T1000 (cell line): ENCODE measurements at places on chromosomes 6 and 20.

GRCh38 chr20:341682-342081, 5.2 kb upstream of the NRSN2 start:
- DNase-seq = no peak

GRCh38 chr6:162873537-162873936, 145.8 kb downstream of the PACRG start:
- DNase-seq = no peak

DNA sequence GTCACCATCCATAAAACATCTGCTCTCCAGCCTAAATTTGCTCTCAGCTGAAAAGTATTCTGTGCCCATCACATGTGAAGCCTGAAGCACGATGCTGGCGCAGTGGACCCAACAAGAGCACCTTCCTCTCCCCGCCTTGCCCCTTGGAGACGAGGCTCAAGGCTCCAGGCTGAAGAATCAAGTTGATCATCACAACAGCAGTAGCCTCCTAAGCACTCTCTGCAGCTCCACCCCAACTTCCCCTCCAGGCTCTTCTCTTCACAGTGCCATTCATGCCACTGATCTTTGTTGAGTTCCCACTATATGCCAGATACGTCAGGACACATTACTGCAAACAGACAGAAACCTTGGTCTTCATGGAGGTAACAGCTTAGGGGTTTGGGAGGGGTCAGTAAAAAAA, 41.6 kb upstream of the ZNF217 start:
- DNase-seq = no peak

- no peak for DNase-seq
Measured at GRCh38 chr6:3926150-3926482, 76.9 kb downstream of the FAM50B start.

- DNase-seq = no peak
Measured at GRCh38 chr6:44668976-44669934, 281.7 kb downstream of the CDC5L start.

- peak; percentile 93 for DNase-seq
Measured at GRCh38 chr6:84764332-84765049, at the start of gene TBX18. Gene TBX18 (minus strand): TSS chr6:84764598. CDS start chr6:84764181, 417 bp downstream.

DNA sequence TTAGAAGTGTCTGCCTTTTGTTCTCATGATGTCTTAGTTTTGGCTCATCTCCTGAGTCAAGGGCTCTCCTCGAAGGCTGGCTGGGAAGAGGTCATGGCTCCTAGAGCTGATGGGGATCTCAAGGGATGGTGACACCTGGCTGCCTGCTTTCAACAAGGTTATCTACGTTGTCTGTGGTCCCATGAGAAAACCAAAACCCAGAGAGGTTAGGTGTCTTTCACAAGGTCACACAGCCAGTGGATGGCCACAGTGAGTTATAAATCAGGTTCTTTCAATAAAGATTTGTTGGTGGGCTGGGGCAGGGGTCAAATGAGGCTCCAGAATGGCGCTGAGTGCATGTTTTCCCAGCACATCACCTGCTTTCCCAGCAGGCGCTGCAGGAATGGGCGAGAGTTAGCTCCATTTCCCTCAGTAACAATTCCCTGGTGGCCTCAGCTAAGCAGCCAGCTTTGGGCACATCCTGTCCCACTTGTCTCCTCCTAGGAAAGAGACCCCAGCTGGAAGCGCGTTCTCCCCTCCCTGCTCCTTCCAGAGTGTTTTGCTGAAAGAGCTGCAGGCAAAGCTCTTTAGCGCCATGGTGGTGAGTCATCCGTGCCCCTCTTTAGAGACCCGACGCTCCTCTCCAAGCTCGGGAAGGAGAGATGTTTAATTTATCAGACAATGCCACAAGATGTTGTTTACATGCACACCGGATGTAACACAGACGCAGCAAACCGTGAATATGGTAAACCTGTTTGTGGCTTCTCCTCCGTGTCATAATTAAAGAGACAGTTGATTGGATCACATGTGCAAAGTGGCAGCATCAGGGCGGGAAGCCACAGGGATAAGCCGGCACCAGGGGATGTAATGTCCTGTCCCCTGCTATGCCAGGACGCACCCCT, 109.7 kb downstream of the LRFN2 start:
- DNase-seq = no peak

- DNase-seq = no peak
Measured at GRCh38 chr20:51633430-51633829, 90.9 kb upstream of the NFATC2 start.

DNA sequence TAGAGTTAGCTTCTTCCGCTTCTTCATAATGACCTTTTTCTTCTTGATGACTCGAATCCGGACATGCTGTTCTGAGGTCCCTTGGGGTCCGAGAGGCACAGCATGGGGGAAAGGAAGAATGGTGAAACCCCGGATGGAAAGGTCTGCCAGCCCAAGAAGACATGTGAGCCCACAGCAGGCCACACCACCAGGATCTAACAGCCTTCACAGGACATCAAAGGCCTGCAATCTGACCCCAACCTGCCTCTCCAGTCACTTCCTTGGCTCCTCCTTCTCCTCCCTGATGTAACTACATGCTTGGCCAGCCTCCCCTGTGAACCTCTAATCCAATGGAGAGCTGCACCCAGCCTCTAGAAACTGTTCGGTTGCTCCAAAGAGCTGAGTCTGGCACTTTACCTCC, 1.6 kb downstream of the CPXM1 start:
- no peak for DNase-seq

DNA sequence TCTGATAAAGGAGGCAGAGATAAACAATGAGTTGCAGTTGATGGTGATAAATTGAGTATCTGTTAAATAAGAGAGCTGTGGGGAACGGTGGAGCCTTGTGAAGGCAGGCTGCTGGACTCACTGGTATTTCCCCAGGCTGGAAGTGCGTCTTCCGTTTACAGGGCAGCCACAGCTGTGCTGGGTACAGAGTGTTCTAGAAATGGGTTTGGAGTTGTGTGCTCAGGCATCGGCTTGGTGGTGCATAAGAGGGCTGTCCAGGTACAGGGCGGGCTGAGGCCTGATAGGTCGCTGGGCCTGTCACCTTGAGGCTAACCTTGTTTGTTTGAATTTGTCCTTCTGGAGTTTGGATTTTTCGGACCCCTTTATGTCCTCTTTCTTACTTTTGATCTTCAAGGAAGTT, 39.3 kb downstream of the ARID1B start:
- no peak for DNase-seq

- DNase-seq = no peak
Measured at GRCh38 chr20:57450419-57450818, 59.2 kb downstream of the RBM38 start.

GRCh38 chr6:125974214-125974866, 12.0 kb upstream of the TRMT11 start:
- no peak for DNase-seq

- peak; percentile 86 for DNase-seq
Measured at GRCh38 chr6:28865401-28866204, 58.2 kb downstream of the TRIM27 start.

DNA sequence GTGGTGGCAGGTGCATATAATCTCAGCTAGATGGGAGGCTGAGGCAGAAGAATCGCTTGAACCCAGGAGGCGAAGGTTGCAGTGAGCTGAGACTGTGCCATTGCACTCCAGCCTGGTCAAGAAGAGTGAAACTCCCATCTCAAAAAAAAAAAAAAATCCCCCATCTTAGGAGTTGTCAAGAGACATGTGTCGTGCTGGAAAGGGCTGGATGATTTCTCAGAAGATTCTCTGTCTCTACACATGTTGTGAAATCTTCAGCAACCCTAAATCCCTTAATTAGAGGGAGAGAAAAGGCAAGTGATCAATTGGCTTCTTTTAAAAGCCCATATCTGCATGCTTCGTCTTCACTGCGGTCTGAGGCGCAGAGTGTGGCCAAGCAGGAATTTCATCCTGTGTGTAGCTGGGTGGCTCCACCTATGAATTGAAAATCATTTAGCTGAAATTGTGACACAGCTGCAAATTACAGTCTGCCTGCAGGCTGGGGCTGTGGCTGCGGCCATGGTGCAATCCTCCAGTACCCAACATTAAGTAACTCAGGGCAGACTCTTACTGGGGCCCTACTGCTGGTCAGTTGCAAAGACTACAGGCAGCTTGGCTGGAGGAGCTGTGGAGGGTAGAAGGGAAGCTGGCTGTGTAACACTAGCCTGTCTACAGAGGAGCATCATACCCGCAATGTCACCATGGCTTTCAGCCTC, 3.2 kb upstream of the TGM3 start:
- DNase-seq = no peak

DNA sequence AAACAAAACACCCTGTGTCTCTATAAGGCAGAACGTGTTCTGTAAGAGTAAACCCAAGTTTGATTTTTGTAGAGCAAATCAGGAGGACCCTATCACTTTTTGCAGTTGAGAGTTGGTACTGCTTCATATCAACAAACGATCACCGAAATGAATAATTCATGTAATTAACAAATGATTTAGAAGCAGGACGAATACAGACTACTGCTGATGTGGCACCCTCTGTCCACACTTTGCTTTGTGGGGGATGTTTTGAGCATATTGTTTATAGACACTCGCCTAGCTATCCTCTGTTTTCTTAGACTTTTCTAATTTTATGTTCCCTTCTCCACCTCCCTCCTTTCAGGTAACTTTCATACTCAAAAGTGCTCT, 1.5 kb downstream of the CD2AP start:
- no peak for DNase-seq

DNA sequence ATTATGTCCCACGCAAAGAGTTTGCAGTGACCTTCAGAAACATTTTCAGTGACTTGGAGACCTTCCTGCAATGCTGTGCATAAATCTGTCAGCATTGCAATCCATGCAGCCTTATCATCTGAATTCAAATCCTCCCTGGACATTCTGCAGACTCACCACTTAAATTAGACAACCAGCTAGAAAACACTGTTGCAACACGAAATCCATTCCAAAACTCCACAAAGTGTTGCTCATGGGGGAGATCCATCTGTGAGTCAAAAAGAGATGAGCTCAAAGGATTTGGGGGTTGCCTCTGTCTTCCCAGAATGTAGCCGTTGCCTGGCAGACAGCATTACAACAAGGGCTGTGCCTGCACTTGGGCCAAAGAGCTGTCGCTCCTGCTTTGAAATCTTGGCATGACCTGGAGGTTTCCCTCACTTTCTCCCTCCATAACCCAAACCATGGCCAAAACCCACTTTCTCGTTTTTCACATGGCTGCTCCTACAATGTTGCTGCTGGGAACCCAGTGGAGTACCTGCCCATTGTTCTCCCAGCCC, 163.5 kb upstream of the CDYL start:
- no peak for DNase-seq

- DNase-seq = peak; percentile 41
Measured at GRCh38 chr6:155188707-155189496, 74.9 kb upstream of the CLDN20 start.

- no peak for DNase-seq
Measured at GRCh38 chr20:25368976-25369375, 21.7 kb downstream of the ABHD12 start.

- no peak for DNase-seq
Measured at GRCh38 chr20:36152261-36152660, 2.3 kb upstream of the EPB41L1 start.

GRCh38 chr6:132961122-132961521, 146.8 kb downstream of the RPS12 start:
- DNase-seq = peak; percentile 14

DNA sequence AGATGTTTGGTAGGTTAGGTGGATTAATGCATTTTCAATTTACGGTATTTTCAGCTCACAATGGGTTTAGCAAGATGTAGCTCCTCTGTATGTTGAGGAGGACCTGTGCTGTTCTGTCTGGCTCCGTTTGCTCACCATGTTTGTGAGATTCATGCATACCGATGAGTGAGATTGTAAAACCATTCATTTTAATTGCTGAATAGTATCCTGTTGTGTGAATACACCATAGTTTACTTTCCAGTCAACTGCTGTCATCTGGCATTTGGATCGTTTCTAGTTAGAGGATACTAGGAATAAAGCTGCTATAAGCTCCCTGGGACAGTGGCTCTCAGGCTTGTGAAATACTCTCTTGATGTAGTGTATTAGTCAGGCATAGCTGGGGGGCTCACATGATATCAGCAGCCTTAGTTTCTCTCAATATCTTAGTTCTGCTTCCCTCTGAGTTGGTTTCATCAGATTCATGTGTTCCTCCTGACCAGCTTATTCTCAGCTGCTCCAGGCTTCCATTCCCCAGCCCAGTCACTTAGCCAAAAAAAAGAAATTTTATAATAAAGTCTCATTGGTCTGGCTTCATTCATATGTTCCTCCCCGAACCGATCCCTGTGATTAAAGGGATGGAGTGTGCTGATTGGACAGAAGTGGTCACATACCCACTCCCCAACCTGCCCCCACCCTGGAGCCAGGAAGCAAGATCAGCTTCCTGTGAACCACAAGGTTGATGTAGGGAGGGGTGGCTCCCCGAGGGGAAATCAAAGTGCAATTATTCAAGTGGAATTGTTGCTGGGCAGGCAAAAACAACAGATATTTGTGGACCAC, 10.9 kb upstream of the B4GALT5 start:
- peak; percentile 76 for DNase-seq

DNA sequence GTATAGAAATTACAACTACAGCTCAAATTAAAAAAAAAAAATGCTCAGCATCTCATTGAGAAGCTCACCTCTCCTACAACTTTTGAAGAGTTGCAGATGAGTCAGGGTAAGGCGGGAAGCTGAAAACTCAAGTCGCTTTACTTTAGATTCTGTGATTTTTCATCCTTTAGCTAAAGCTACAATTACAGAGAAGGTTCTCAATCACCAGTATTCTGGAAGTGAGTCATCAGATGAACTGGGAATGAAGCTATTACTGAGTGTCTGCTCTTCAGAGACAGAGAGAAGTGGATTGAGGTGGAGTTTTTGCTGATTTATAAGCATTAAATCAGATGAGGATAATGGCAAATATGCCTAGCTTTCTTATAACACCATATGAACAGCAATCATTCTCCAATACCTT, 91.9 kb downstream of the TFAP2A start:
- no peak for DNase-seq

GRCh38 chr6:139977887-139978332, 603.5 kb upstream of the CITED2 start:
- DNase-seq = peak; percentile 39

DNA sequence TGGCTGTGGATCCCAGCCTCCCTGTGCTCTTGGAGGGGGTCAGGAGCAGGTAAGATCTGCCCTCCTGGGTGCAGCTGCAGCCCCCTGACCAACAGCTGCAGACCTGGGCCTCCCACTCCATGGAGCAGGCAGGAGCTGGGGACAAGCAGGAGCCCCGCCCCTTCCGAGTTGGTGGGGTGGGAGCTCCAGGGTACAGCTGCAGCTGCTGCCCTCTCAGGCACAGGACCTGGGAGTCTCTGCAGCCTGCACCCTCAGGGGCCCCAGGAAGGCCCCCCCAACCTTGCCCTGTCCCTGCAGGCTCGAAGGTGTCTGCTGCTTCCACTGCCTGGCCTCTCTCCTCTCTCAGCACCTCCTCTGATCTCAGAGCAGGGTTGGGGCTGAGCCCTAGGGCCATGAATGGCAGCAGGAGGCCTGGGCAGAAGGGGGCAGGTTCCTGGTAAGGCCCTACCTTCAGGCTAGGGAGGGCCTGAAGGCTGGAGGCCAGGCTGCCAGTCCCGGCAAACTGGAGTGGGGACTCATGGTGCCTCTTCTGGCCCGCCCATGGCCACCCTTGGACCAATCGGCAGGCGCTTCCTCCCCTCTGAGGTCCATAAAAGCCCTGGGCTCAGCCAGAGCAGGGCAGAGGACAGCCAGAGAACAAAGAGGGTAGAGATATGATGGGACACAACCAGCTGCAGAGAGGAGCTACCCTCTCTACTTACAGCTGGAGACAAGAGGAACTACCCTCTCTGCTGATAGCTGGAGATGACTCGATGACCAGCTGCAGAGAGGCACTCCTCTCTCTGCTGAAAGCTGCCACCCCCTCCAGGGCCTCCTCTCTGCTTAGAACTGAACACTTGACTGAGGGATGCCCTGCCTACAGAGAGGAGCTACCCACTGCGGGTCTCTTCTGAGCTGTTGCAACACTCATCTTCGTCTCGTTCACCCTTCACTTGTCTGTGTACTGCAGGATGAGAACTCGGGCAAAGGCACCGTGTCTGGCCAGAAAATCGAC, 7.8 kb upstream of the PACSIN1 start:
- no peak for DNase-seq

- no peak for DNase-seq
Measured at GRCh38 chr6:84260196-84260595, 32.8 kb upstream of the CEP162 start.
